ENCODE measurements at places on chromosomes 5 and 9.

DNA sequence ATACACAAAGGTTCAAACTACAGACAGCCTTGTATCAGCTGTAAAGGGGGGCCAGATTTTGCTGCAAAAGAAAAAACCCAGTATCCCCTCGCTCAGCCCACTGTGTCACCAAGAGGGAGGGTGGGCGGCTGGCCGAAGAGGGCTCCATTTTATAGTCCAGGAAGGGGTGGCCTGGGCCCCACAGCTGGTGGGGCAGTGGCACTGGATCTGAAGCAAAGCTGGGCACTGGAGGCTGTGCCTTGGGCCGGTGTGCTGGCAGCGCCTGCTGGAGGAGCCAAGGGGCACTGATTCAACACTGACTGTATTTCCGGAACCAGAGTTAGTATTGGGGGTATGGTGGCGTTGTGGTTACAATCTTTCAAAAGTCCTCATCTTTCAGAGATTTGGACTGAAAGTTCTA, 9.1 kb downstream of the BRD3 start:
- DNase-seq, result no peak

DNA sequence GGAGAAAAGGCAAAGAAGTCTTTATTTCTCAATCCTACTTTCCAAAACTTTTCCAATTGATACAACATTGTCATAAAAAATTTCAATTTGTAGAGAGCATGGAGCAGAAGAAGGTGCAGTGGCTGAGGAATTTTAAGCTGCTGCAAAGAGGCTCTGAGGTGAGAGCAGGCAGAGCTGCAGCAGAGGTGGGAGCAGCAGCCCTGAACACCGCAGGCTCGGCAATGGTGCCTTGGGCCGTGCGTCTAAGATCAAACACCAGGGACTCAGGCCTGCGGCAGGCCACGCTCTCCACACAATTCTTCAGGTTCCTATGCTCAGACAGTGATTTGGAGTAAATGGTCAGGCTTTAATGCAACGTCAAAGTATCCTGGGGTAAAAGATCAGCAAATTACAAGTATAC, 46.3 kb downstream of the SIL1 start:
- DNase-seq, result no peak

DNA sequence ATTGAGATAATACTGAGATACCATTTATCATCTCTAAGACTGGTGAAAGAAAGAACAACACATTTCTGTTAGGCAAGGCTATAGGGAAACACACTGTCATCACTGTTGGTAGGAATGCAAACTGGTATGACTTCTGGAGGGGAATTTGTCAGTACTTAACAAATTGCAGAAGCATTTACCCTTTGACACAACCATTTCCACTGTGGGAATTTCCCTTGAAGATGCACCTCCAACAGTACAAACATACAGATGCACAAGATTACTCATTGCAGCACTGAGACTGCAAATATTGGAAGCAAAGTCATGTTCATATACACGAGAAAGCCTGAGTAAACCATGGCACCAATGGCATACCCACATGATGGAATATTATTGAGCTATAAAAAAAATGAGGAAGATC, 17.6 kb downstream of the GM2A start:
- DNase-seq, result no peak

DNA sequence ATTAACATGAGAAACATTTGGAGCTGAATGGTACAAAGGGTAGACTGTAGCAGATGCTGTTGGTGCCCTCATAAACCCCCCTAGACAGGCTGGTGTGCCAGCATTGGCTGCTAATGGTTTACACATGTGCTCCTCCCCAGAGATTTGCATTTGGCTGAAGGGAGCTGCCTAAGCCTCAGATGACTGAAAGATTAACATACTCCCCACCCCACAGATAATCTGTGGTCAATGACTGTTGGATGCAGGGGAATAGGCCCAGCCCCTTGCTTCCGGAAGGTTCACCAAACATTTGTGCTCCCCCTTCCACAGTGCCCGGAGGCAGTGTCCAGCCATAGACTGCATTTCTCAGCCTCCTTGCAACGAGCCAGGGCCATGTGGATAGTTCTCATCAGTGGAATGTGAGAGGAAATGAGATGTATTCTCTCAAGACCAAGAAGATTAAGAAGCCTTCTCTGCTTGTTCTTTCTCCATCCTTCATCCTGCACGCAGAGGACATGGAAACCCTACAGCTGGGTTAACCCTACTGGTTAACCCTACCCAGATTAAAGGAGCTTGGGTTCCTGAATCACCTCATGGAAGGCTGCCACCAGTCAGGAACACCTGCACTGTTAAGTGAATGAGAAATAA, 79.6 kb downstream of the PHAX start:
- DNase-seq, result no peak

DNA sequence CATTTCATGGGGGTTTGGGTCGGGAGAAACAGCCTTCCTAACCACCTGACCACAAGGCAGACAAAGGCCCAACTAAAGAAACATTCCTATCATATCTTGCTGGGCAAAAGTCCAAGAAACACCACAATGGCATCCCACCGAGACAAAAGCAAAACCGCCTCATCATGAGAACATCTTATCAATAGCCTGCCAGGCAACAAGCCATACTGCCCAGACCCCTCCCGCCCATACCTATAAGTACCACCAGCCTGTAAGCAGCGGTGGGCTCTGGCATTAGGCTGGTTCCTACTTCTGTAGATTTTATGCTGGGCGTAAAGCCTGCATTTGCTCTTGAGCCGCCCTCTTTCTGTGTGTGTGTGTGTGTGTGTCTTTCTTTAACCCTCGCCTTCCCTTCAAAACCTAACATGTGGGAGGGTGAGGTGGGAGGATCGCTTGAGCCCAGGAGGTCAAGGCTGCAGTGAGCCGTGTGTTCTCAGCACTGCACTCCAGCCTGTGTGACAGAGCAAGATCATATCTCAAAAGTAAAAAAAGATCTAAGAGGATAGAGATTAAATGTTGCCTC, 56.9 kb downstream of the PDE6A start:
- no peak for DNase-seq

- DNase-seq, result no peak
These were observed 116.7 kb downstream of the DOCK2 start for GRCh38 chr5:169753795-169754194.

DNA sequence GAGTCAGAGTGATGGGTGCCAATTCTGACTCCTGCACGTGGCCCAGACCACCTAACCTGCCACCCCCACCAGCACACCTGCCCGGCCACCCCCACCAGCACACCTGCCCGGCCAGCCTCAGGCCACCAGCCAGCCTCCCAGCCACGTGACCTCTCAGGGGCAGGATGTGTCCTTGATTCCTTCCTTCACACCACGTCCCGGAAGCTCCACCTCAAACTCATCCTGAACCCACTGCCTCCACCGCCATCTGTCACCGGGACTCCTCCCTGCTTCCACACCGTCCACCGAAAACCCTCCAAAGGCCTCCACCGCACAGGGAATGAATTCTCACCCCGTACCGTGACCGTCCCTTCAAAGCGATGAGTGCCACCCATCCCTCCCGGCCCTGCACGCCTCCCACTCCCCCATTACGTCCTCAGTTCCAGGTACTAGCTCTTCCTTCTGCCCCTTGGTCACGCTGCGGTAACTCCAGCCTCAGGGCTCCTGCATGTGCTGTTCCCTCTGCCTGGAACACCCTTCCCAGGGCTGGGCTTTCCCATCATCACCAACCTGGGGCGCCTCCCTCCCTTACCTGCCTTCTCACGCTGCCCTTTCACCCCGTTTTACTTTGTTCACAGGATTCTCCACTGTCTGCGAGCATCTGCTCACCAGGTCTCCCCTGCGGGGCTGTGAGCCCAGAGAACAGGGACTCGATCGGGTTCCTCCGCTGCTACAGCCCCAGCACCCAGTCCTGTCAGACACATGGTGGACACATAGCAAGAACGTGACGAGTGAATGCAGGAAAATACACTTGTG, 82.9 kb downstream of the ADAMTS2 start:
- no peak for DNase-seq

GRCh38 chr9:135165756-135166519, 78.5 kb downstream of the OLFM1 start:
- no peak for DNase-seq

DNA sequence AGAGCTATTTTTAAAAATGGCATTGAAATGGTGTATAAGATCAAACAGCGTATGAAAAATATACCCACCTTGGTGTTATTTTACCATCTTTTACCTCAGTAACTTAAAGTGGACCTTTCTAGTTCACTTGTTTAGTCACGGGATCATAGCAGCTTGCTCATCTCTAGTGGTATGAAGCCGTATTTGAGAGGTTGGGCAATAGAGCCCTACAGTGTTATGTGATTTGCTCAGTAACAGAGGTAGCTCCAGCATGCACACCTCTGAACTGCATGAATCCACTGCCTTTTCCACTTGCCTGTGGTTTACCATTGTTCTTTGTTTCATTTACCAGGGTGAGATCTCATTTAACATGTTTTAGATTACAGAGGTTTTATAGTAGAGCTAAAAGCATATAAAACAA, 134.4 kb downstream of the ATG10 start:
- no peak for DNase-seq

DNA sequence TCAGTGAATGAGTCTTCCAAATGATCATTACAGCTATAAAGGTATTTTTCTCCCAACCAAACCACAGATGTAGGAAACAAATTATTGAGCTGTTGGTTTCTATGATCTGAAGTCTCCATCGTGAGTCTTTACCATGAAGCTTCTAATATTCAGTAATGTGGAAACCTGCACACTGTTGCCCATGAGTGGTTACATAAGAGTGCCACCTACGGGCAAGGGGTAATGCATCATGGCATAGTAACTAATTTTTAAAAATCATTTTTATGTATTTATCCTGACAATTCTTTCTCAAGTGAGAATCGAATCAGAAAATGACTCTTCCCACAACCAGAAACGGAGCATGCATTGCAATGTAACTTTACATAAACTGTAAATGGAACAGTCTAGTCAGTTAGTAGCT, 282.5 kb upstream of the SMARCA2 start:
- no peak for DNase-seq
